ENCODE measurements at places on chromosomes 1 and 21.

- no peak for DNase-seq
Observed at GRCh38 chr1:76250271-76250670, 175.7 kb downstream of the ST6GALNAC3 start.

GRCh38 chr1:215992620-215993019, 425.5 kb downstream of the KCTD3 start:
- DNase-seq, result peak; percentile 7

- DNase-seq, result no peak
Observed at GRCh38 chr21:36848730-36849274, 117.7 kb downstream of the HLCS start.

DNA sequence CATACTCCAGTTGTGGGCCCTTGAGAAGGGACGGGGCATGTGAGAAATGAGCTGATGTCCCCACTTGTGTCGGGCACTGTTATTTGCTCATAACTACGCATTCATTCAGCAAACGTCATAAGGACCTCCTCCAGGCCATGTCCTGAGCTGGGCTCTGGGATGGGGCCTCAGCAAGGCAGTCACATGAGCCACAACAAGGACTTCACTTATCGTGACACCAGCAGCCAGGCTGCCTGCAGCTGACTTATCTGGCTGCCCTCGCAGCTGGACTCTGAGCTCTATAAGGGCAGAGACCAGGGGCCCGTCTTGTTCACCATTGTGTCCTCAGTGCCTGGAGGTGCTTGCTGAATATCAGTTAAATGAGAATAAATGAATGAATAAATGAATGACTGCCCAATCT, 37.5 kb upstream of the GRIK3 start:
- DNase-seq, result no peak

DNA sequence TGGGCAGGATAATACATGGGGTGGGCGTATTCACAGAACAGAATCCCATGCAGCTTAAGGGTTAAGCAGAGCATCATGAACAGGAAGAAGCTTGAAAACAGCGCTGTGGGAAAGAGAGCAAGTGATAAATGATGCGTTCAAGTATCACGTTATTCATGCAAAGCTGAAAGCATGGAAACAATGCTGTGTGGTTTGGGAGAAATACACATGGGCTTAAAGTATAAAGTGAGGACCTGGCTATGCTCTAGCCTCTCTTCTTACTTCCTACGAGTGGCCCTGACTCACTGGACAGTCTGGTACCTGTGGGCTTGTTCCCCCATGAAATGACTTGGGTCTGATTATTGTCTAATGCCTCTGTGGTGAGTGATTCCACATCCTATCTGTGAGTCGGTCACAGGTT, 25.7 kb downstream of the TMPRSS2 start:
- DNase-seq, result no peak

DNA sequence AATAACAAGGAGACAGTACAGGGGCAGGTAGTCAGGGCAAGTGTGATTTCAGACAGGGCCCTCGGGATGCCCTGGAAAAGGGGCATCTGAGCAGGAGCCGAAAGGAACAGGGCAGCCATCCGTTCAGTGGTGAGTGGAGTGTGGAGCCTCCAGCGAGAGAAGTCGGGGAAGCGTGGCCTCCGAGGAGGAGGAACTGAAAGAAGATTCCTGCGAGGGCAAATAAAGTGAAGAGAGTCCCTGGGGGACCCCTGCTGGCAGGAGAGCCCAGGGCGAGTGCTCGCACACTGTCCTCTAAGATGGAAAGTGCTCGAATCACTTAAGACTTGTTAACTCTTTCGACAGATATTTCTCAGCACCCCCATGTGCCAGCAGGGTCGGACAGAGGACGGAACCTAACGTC, 3.5 kb upstream of the UTS2 start:
- no peak for DNase-seq

GRCh38 chr1:172273647-172274396, 146.7 kb upstream of the C1orf105 start:
- DNase-seq, result no peak

GRCh38 chr1:84855168-84855567, 37.8 kb downstream of the LPAR3 start:
- no peak for DNase-seq

DNA sequence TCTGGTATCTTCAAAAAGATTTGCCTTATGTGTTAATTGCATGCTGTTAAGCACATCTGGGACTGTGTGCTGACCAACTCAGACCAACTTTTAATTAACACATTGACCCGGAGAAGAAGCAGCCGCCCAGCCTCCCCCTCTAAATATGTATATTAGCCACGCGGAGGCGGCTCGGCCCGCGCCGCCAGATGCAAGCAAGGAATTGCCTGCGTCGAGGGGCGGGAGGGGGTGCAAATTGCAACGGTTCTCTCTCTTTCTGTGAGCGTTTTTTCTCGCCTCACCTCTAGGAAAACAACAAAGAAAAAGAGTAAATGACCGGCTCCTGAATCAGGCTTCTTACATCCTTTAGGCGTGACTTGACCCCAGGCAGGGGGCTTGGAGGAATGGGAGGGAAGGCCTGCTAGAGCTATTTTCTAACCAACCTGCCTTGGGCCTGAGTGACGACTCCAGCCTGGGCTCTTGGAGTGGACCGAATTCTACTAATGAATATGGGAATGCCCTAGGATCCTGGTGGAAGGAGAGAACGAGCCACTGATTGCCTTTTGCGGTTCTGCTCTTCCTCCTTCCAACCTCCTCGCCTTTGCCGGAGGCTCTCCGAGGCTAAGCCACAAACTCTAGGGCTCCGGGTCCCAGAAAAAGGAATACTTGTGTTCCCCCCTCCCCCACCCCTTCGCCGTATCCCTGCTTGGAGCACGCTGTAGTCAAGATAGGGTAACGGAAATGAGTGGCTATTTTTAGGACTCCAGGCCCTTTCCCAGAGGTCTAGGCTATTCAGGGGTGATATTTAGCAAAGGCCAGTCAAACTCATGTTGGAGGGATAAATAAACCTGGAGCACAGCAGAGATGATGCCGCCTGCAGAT, 417.0 kb upstream of the ESRRG start:
- no peak for DNase-seq

- no peak for DNase-seq
Observed at GRCh38 chr21:34800797-34801518, 132.2 kb downstream of the CLIC6 start.
